ENCODE measurements at places on chromosomes 11 and 22.

DNA sequence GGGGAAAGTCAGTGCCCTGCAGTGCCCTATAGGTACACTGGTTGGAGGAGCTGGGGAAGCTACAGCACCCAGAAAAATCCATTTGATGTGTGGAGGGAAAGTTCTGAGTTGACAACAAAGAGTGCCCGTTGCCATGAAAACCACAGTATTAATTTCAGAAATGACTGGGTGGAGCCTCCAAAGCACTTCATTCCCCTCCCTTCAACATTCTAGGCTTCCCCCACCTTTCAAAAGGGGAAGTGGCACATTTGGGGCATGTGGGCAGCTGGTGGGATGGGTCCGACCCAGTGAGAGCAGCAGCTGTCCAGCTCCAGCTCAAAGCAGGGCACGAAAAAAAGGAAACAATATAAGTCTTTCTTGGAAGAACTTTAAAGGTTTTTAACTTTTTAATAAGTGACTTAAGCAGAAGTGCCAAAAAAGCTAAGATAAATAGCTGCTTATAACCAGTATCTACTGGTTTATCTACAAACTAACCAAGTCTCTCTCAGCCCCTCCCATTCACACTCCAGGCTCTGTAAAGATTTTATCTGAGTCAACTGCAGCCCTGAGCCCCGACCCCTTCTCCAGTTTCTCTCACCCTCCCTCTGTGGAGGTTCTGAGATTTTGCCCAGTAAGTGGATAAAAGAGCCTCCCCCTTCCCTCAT, 9.0 kb upstream of the AHNAK start:
- H3K4me3 ChIP-seq: no peak overlapping the region
- no peaks in the 10 kb centered on the region for H3K27me3 ChIP-seq
- peaks cover 62% of the 10 kb centered on the region for H3K4me1 ChIP-seq
- 0 out of 2 replicates have a peak overlapping the region, but pooled peaks have one; percentile 67 for H3K27ac ChIP-seq

GRCh38 chr22:43848366-43849171, 13.7 kb downstream of the SULT4A1 start:
- peak overlapping the region; percentile 39 for H3K27ac ChIP-seq
- peaks cover 16% of the 10 kb centered on the region for H3K4me1 ChIP-seq
- no peaks in the 10 kb centered on the region for H3K27me3 ChIP-seq
- no peak overlapping the region for H3K4me3 ChIP-seq
- H3K36me3 ChIP-seq: no peaks in the 10 kb centered on the region

DNA sequence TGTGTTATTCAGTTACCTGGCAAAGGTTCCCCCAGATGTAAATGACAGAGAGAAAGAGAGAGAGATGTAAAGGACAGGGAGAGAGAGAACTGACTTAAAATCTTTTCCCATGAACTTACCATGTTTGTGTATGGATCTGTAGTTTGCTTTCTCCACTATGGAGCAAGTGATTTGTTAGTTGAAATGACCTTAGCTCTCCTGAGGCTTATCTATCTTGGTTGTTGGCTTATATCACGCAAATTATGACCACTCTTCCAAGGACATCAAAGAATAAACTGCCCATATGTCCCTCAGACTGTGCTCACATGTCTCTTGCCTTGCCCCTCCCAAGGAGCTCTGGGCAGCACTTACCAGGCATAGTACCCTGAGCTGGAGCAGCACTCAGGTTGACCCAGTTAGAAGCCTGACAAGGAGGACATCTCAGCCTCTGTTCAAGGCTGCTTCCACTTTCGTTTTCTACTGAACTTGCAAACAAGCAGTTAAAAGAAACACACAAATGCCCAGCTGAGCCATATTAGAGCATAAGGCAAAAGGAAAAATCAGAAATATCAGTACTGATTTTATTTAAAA, 95.3 kb upstream of the RCN1 start:
- no peak for DNase-seq
- no peaks in the 10 kb centered on the region for H3K4me1 ChIP-seq
- no peaks in the 10 kb centered on the region for H3K36me3 ChIP-seq

- no peaks in the 10 kb centered on the region for H3K4me1 ChIP-seq
- no peaks in the 10 kb centered on the region for H3K27me3 ChIP-seq
- H3K4me3 ChIP-seq: no peak overlapping the region
- no peaks in the 10 kb centered on the region for H3K36me3 ChIP-seq
- DNase-seq: no peak
- H3K27ac ChIP-seq: no peak overlapping the region
Observed at GRCh38 chr11:82692981-82693380, 40.7 kb downstream of the FAM181B start.

DNA sequence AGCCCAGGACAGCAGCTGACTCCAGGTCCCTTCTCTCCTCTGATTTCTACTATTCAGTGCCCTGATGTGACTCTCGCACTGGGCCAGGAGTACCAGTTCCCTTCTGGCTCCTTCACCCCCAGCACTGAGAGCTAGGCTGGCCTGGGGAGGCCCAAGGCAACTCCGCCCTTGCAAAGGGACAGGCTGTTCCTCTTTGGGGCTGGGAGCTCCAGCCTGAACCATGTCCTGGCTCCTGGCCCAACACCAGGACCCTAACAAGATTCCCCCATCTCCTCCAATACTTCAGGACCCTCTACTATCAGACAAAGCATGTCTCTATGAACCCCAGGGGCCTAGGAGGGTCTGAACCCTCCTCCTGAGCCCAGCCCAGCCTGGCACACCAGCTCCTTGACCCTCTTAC, 12.5 kb downstream of the CREB3L1 start:
- no peak overlapping the region for H3K4me3 ChIP-seq
- H3K36me3 ChIP-seq: no peaks in the 10 kb centered on the region
- peaks cover 18% of the 10 kb centered on the region for H3K4me1 ChIP-seq
- no peak for DNase-seq
- peak overlapping the region; percentile 34 for H3K27ac ChIP-seq
- no peaks in the 10 kb centered on the region for H3K27me3 ChIP-seq

GRCh38 chr11:4697585-4697984, at the start of gene OR51E2:
OR51E2 (minus strand) TSS chr11:4697853; CDS start chr11:4682711, 15,142 bp downstream.
- no peak within 1 kb of the TSS for H3K4me3 ChIP-seq
- H3K27me3 ChIP-seq: no peaks in the 10 kb centered on the region
- DNase-seq: peak; percentile 9
- no peak within 1 kb of the TSS for H3K27ac ChIP-seq
- H3K36me3 ChIP-seq: no peaks in the 10 kb centered on the region

GRCh38 chr11:122808478-122808869, 29.8 kb upstream of the CRTAM start:
- peaks cover 3% of the 10 kb centered on the region for H3K4me1 ChIP-seq
- no peak for DNase-seq
- no peak overlapping the region for H3K4me3 ChIP-seq
- H3K27me3 ChIP-seq: no peaks in the 10 kb centered on the region
- H3K27ac ChIP-seq: no peak overlapping the region

GRCh38 chr11:134521001-134521400, 109.0 kb upstream of the B3GAT1 start:
- H3K4me3 ChIP-seq: no peak overlapping the region
- H3K4me1 ChIP-seq: no peaks in the 10 kb centered on the region
- H3K27me3 ChIP-seq: no peaks in the 10 kb centered on the region

DNA sequence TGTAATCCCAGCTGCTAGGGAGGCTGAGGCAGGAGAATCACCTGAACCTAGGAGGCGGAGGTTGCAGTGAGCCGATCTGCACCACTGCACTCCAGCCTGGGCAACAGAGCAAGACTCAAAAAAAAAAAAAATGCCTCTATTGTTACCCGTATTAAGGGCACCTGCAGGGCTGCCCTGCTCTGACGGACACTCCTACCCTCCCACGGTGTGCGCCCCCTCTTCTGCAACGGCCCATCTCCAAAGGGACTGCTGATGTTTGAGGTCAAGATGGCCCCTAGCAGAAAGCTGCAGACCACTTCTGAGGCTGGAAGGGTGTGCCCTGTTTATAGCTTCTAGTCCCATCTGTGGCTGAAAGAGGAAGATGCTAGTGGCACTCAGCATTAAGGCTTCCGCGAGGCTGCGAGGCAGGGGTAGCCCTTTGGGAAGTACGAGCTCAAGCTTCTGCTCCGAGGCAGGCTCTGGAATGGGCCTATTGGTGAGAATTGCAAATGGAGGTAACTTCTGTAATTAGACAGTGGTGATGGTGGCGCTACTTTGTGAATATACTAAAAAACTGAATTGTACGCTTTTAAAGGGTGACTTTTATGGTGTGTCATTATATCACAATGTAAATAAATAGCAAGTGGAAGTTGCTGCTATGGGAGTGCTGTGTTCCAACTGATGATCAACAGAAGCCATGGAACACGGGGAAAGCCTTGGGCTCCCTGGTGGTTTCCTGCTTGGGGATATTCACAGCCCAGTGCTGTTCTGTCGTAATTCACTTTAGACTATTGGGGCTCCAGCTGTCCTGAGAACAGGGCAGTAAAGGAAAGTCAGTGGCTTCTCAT, 24.3 kb downstream of the ARFGAP2 start:
- no peak overlapping the region for H3K4me3 ChIP-seq
- DNase-seq: no peak
- no peaks in the 10 kb centered on the region for H3K27me3 ChIP-seq
- no peak overlapping the region for H3K27ac ChIP-seq

DNA sequence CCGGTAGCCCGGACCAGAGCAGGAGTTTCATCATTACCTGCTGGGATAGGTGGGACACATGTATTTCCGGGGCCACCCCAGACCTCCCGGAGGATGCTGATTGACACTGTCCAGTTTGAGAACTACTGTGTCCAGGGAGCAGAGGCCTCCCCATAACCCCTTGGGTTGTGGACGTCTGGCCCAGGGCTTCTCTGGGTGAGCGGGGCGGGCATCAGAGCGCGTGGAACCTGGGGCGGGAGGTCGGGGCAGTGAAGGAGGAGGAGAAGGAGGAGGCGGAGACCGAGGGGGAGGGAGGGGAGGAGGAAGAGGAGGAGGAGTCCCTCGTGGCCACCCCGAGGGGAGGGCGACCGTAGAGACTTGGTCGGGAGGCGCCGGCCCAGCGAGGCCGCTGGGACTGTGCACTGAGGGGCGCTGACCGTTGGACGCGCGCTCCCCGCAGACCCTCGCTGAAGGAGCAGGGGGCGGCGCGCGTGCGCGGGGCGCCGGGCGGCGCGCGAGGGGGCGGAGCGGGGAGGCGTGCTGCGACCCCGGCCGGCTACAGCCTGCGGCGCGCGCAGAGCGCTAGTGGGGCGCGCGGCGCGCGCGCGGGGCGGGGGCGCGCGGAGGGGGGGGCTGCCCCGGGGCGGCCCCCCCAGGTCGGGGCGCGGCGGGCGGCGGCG, at the start of gene GRK3:
Gene GRK3, plus strand, starts transcription at position 356 of the 659 bp plus-strand sequence. CDS start 366 bp downstream, outside the sequence.
- H3K27ac ChIP-seq: no peak within 1 kb of the TSS
- peaks cover 9% of the 10 kb centered on the region for H3K4me1 ChIP-seq
- H3K36me3 ChIP-seq: no peaks in the 10 kb centered on the region

DNA sequence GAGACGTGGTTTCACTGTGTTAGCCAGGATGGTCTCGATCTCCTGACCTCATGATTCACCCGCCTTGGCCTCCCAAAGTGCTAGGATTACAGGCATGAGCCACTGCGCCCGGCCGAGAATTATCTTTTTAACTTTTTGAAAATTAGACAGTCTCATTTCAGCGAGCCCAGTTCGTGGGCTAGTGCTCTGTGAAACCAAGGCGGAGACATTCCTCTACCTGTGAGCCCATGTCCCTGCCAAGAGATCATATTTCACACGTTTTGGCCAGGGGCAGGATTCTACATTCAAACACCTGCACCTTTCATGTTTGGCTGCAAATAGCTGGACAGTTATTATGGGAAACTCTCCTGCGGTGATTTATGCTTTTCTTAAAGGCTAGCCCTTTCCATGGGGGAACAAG, 60.3 kb downstream of the IRAG1 start:
- no peaks in the 10 kb centered on the region for H3K36me3 ChIP-seq
- no peak overlapping the region for H3K4me3 ChIP-seq
- H3K27me3 ChIP-seq: no peaks in the 10 kb centered on the region
- H3K27ac ChIP-seq: no peak overlapping the region

DNA sequence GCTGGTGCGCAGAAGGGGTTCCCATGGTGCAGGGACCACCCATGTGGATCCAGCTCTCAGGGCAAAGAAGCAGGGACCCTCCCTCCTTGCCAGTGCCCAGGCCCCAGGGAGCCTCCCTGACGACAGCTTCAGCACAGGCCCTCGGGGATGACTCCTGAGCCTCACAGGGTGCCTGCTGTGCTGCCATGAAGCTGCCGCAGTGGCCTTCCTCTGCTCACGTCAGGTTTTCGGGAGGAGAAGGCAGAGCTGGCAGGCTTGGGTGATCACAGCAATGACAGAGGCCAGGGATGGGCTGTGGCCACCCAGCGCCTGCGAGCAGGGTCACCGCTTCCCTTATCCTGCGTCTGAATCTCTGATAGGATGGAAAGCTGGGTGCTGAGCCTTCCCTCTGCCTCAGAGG, 276.2 kb downstream of the BRD1 start:
- no peak overlapping the region for H3K4me3 ChIP-seq
- no peaks in the 10 kb centered on the region for H3K4me1 ChIP-seq
- H3K36me3 ChIP-seq: no peaks in the 10 kb centered on the region

DNA sequence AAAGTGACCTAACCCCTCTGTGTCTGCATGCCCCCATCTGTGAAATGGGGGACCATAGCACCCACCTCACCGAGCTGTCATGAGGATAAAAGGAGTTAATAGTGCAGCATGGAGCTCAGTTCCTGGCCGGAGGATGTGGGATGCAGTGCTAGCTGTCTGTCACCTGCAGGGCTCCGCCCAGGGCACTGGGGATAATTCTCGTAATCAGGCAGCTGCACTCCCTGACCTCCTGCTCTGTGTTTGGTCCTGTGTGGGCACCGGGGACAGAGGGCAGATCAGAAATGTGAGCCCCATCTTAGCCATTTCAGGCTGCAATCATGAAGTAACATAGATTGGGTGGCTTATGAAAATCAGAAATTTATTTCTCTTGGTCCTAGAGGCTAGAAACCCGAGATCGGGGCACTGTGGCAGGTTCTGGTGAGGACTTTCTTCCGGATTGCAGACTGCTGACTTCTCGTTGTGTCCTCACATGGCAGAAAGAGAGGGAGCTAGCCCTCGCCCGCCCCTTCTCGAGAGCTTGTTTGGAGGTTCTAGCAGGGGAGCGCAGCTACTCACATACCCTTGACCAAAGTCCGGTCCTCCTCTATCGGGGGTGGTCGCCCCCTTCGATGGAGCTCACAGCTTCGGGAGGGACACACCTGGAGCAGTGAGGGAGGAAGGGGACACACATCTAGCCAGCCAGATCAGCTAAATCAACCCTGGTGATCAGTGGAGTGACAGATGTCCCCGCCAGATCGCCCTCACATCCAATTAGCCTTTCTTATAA, 3.2 kb downstream of the KCTD17 start:
- H3K27ac ChIP-seq: no peak overlapping the region
- H3K36me3 ChIP-seq: no peaks in the 10 kb centered on the region

DNA sequence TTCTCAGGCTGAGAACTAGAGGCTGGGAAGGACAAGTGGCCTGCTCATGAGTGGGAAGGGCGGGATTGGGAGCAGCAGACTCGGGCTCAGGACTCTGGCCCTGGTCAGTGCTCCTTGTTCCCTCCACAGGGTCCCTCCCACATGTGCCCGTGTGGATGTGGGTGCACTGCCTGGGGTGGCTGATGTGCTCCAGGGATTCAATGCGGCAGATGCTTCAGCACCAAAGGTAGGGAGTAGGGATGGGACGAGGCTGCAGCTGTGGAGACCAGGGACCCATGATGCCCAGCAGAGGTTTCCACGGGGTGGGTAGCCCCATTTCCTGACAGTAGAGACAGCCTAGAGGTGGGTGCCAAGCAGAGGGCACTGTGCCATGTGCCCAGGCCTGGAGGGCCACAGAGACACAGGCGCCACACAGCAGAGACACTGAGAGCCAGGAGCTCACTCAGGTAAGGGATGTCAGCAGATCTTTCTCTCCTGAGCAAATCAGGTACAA, 89.5 kb downstream of the GGTLC2 start:
- no peaks in the 10 kb centered on the region for H3K36me3 ChIP-seq
- no peak for DNase-seq
- no peaks in the 10 kb centered on the region for H3K4me1 ChIP-seq
- no peak overlapping the region for H3K4me3 ChIP-seq
- H3K27me3 ChIP-seq: peaks cover 15% of the 10 kb centered on the region

GRCh38 chr11:46335890-46336562, 11.2 kb upstream of the DGKZ start:
- H3K4me1 ChIP-seq: peaks cover 57% of the 10 kb centered on the region
- H3K27ac ChIP-seq: no peak overlapping the region
- peaks cover 36% of the 10 kb centered on the region for H3K27me3 ChIP-seq
- no peak overlapping the region for H3K4me3 ChIP-seq
